ENCODE measurements at places on chromosomes 6 and 20. TPM values are rescaled to one million over a fixed set of nuclear protein-coding genes. Genes with fewer than 3 reads are reported as not detected.

ADAM33 gene
- 30.8 TPM for total RNA-seq

KCNK5 gene
- 1.6 TPM for total RNA-seq

LAMP5 gene
- 1.6 TPM for total RNA-seq

HTR1B gene
- total RNA-seq: not detected

VSTM2L gene
- not detected for total RNA-seq

ZBTB46 gene
- 52.2 TPM for total RNA-seq

SLC26A8 gene
- total RNA-seq: under 0.01 TPM

FAM217A gene
- not detected for total RNA-seq

RFX6 gene
- total RNA-seq: not detected

TTPAL gene
- total RNA-seq: 3.1 TPM

PRPH2 gene
- 5.7 TPM for total RNA-seq

EFCAB8 gene
- total RNA-seq: not detected

PAX1 gene
- total RNA-seq: under 0.01 TPM

BMP7 gene
- total RNA-seq: 3.7 TPM

BAK1 gene
- 9.9 TPM for total RNA-seq

ARFGEF3 gene
- 1.0 TPM for total RNA-seq

HUS1B gene
- total RNA-seq: 1.0 TPM

GMEB2 gene
- 5.7 TPM for total RNA-seq

HCRTR2 gene
- not detected for total RNA-seq

Measured in skeletal muscle tissue (tissue), 5 donors.